ENCODE measurements at places on chromosomes 2 and 18. TPM values are rescaled to one million over a fixed set of nuclear protein-coding genes. Genes with fewer than 3 reads are reported as not detected.

HTR2B gene
- 6.0 TPM for total RNA-seq

ZNF892 gene
- total RNA-seq: 3.0 TPM

CGREF1 gene
- 7.0 TPM for total RNA-seq

ADNP2 gene
- total RNA-seq: 10.5 TPM

OR6B2 gene
- total RNA-seq: not detected

CPLX4 gene
- not detected for total RNA-seq

DAW1 gene
- 0.55 TPM for total RNA-seq

GRHL1 gene
- 0.37 TPM for total RNA-seq

SIX3 gene
- not detected for total RNA-seq

CCL20 gene
- 0.28 TPM for total RNA-seq

NEU2 gene
- total RNA-seq: not detected

RBMS1 gene
- 86.3 TPM for total RNA-seq

FBLN7 gene
- total RNA-seq: 0.57 TPM

LYG2 gene
- not detected for total RNA-seq

HRH4 gene
- under 0.01 TPM for total RNA-seq

PDE1A gene
- 42.4 TPM for total RNA-seq

CD8B2 gene
- total RNA-seq: not detected

TMEM169 gene
- 0.09 TPM for total RNA-seq

FBXO15 gene
- total RNA-seq: 1.1 TPM

TRIM43 gene
- not detected for total RNA-seq

FNDC4 gene
- total RNA-seq: 11.9 TPM

TNFAIP6 gene
- total RNA-seq: 104 TPM

TUBA4B gene
- not detected for total RNA-seq

OLA1 gene
- total RNA-seq: 88.9 TPM

RIT2 gene
- not detected for total RNA-seq

CTNNA2 gene
- total RNA-seq: not detected

LRRTM1 gene
- total RNA-seq: not detected

DRC1 gene
- total RNA-seq: not detected

UNC50 gene
- 50.8 TPM for total RNA-seq

FAM110C gene
- not detected for total RNA-seq

TMEM163 gene
- total RNA-seq: not detected

RASGRP3 gene
- total RNA-seq: 0.71 TPM

SLC30A3 gene
- total RNA-seq: under 0.01 TPM

NEUROD1 gene
- not detected for total RNA-seq
